Left renal cortex interstitium (tissue), 4 donors: ENCODE measurements at places on chromosomes 5 and 9. TPM values are rescaled to one million over a fixed set of nuclear protein-coding genes. Genes with fewer than 3 reads are reported as not detected.

DNA sequence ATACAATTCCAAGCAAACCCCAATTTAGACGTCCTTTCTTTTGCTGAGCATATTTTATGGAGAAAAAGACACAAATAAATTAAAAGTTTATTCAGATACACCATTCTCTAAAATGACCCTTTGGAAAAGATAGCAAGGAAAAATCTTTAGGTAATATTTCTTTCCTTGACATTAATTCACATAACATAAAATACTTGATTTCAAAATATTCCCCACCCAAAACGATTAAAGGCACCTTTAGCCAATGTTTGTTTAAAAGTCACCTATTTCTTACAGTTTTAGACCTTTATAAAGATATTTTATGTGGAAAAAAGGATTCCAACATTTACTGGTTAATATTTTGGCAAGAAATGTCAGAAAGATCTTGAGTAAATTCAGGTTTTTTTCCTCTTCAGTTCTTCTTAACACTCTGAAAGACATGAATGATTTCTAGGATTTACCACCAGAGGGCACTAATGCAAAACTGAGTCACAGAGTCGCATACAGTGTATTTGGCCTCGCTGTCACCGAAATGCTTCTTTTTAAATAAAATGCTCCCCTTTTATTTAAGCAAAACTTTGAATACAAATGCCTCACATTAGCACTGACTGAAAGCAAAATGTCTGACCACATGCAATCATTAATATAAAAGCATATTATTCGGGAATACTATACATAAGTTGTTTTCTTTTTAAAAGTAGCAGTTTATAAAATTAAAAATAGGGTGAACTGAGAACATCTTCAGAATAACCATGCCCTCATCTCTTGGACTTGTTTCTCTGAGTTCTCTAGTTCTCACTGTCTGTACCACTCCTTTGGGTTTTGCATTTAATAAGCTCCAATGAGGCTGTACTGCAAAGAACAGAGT, 122.5 kb downstream of the SLC1A3 start:
- no peak for DNase-seq

DNA sequence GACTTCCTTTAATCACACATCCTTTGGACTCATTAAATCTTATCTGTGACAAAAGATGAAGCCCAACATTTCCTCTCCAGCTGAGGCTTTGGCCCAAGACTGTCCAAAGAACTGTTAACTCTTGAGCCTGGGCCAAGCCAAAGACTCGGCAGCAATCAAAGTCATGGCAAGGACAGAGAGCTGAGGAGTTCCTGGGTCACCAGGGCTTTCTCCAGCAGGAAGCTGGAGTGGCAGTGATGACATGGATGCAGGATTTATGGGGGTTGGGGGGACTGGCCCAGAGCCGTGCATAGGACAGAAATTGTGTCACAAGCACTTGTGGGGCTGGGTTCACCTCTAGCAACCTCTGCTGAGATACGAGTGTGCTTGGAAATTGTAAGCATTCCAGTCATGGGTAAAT, 440.3 kb downstream of the PLK2 start:
- no peak for DNase-seq

DNA sequence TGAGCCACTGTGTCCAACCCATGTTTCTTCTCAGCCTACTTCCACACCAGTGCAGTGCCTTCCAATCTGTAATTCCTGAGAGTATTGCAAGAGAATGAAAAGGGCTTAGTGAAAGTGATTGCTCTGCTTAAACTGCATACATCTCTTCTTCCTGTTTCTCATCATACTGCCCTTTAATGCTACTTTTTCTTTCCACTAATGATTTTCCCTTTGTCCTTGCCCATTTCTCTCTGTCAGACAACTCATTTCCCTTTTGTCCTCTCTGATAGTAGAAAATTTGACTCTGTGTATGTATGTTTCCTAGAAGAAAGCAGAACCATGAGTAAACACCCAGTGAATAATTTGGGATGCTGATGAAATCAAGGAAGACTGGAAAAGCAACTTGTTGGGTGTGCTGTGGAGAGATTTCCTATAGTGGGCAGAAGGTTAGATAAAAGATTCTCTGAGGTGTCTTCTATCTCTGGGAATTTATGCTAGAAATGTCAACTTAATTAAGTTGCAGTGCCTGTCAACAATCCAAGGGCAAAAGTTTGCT, 102.2 kb upstream of the CHD1 start:
- DNase-seq = no peak

DNA sequence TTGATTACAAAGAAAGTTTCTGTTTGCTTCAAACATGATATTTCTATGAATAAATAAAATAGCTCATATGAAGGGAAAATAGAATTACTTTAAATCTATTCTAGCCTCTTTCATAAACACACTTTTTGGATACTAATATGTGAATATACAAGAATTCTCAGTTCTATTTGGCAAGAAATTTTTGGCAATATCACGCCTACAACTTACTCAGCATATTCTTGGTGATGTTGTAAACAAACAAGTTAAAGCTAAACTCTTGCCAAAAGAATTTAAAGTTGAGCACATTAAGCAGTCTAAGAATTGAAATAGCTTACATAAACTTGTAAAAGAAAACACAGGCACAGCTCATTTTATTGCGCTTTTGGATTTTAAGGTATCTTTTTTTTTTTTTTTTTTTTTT, 209.8 kb downstream of the CDH12 start:
- no peak for DNase-seq

DNA sequence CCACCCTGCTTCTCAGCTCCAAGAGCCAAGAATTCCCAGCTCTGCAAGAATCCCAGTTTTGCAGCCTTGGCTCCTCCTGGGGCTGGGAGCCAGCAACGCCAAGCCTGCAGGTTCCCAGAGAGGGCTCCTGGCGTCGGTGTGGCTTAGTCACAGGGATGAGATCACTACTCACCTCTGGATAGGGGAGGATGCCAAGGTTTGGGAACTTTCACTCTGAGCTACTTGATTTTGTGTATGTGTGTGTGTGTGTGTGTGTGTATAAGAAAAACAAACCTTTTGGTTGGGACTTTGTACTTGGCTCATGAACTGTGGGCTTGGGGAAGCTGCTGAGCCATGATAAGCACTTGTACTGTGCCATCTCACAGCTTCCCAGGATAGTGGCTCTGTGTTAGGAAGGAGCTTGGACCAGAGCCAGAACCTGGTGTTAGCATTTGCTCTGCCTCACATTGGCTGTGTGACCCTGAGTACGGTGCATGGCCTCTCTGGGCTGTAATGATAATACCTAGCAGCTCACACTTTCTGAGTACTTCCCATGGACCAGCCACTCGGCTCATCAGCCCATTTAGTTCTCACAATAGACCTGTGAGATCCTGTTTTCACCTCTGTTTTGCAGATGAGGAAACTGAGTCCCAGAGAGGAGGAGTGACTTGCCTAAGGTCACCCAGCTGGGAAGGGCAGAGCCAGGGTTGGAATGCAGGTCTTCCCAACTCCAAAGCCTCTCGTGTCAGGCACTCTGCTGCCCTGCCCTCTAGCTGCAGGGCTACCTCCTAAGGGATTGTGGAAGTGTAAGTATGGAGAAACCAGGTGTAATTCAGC, 41.4 kb upstream of the DAB2IP start:
- no peak for DNase-seq

DNA sequence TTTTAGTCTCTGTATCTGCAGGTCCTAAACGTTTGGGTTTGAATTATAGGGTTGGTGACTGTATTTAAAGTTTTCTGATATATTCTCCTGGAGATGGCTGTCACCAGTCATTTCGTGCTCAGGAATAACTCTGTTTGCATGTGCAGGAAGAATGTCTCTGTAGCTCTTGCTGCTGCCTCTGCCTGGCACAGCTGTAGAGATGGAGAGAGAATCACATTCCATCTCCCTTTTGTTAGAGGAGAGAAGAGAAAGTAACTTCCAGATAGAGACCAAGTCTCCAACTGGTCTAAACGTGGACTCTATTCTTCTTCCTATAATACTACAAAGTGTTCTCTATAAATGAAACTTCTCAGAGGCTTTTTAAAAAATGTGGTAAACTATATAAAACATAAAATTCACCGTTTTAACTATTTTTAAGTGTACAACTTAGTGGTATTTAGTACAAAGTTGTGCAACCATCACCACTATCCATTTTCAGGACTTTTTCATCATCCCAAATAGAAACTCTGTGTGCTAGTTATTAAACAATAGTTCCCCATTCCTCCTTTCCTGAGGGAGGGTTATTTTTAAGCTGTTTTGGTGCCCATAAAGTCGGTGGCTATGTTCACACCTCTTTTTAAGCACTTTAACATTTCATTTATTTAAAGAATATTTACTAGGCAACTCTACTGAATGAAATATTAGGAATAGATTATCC, 20.7 kb upstream of the STARD4 start:
- DNase-seq = no peak

GRCh38 chr9:116992865-116993264, 305.8 kb downstream of the TRIM32 start:
- DNase-seq = no peak

- no peak for DNase-seq
These were observed 154.9 kb upstream of the GDNF start for GRCh38 chr5:37994729-37995128.

Gene IFNK
- not detected for polyA plus RNA-seq

Gene SV2C
- 0.23 TPM for polyA plus RNA-seq

Gene BHMT2
- polyA plus RNA-seq = 45.6 TPM

Gene IFNA21
- not detected for polyA plus RNA-seq
